D721Med (cell line): ENCODE measurements at places on chromosomes 11 and 22.

DNA sequence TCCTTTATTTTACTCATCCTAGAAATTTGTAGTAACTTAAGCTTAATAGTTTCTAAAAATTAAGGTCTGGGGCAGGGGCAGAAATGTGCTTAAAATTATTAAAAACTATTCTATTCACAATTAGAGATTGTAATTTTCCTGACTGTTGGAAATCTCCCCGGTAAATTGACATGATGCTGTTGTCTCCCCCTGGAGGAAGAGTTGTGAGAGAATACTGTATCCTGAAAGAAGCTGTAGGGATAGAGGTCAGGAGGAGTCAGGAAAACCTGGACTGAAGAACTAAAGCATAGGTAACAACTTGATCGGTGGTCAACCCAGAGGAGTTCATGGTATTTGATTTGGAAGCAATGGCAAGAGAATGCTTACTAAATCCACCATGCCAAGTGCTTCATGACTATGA is 16.2 kb upstream of the ESAM start:
- DNase-seq, result no peak

DNA sequence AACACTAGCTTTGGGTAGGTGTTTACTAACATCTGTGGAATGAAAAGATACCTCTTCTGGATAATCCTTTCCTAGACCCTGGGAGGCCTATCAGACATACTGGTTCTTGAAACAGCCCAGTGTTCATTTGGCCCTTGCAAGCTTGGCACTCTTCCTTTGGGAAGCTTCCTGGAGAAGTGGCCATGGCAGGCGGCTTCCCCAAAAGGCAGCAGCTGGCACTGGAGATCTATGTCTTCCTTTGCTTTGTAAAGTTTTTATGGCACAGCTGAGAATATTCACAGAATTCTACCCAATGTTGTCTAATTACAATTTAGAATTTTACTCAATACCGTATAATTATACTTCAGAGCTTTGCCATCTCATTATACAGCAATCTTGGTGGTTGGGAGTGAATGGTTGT is 199.2 kb upstream of the C11orf87 start:
- DNase-seq, result no peak

DNA sequence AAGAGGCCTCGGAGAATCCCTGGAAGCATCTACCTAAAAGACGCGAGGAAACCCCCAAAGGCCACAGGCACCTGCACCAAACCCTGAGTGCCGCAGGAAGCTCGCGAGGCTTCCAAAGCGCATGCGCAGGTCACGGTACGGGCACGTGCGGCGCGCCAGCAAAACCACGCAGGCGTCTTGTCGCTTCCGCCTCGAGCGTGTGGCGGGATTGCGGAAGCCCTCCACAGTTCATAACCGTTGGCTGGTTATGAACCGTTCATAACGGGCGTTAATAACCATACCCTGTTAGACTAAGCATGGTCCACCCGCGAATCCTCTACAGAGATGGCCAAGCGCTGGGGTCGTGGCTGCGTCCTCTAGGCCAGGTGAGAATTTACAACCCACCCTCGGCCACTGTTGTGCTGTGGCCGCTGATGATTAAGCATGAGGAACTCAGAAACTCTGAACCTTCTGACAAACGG is 46.4 kb downstream of the MORC2 start:
- peak; percentile 22 for DNase-seq

DNA sequence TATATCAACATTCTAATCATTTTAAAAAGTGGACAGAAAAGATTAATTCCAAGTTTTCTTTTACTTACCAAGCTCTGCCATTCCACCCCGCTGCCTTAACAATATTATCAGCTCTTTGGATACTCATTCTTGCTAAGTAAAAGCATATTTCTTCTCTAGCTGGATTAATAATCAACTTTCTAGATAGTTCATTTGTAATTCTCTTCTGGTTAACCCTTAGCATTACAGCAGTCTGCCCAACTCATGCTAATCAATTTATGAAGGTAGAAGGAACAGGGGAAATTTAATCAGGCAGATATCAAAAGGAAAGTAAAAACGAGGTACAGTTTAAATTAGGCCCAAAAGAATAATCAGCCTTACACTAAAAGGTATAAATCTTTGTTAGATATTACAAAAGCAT is 41.0 kb upstream of the SOX6 start:
- no peak for DNase-seq

- DNase-seq, result no peak
Observed at GRCh38 chr11:67267188-67268080, 1.2 kb downstream of the GRK2 start.

DNA sequence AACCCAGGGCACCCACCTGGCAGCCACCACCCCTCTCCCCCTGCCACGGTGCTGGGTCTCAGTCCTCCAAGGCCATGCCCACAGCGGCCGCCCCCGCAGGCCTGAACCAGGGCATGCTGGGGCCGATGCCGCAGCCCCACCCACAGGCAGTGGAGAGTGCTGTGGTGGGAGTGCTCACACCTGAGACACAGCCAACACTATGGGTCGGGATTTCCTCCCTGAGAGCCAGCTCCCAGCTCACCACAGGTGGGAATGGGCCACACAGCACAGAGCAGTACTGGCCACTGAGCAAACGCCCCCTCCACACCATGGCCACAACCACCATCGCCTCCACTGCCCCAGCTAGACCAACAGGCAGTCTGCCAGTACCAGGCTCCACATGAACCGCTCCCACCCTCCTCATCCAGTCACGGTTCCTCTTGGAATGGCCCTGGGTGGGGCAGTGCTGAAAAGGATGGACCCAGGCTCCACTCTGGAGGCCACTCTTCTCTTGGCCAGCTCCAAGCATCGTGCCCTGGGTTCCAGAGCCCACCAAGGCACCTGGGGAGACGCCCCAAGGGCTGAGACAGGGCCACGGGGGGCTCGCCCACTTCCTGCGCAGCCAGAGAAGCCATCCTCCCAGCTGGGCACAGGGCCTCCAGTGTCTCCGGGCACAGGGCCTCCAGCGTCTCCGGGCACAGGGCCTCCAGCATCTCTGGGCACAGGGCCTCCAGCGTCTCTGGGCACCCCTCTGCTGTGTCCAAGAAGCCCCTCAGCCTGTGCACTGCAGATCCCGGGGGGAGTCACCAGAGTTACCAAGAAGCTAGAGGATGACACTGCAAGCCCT is 14.2 kb downstream of the MOB2 start:
- DNase-seq, result no peak

DNA sequence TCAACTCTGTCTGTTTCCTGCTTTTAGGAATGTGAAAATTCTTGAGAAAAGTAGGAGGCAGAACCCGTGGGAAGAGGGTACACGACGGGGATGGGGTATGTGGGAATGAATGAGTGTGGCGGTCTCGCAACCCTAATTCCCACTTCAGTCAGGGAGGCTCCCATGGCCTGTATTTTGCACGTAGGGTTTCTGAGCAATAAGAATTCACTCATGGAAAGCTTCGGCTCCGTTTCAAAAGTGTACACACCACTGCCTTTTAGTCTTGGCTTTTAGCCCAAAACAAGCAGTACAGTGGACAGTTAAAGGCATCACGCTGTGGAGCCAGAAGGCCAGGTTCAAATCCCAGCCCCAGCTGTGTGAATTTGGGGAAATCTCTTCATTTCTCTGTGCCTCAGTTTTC is 116.7 kb downstream of the MN1 start:
- no peak for DNase-seq

- DNase-seq, result no peak
Observed at GRCh38 chr11:108997826-108998225, 333.0 kb downstream of the DDX10 start.

- no peak for DNase-seq
Observed at GRCh38 chr22:22892096-22893052, 4.8 kb downstream of the IGLL5 start.

- DNase-seq, result no peak
Observed at GRCh38 chr11:114524122-114524521, 35.6 kb downstream of the NXPE1 start.

GRCh38 chr22:43412808-43413795 is 1.3 kb downstream of the MPPED1 start:
- no peak for DNase-seq

- no peak for DNase-seq
Observed at GRCh38 chr22:27122574-27122973, 465.2 kb downstream of the MIAT start.

GRCh38 chr11:36779791-36780190 is 181.8 kb upstream of the RAG2 start:
- no peak for DNase-seq

DNA sequence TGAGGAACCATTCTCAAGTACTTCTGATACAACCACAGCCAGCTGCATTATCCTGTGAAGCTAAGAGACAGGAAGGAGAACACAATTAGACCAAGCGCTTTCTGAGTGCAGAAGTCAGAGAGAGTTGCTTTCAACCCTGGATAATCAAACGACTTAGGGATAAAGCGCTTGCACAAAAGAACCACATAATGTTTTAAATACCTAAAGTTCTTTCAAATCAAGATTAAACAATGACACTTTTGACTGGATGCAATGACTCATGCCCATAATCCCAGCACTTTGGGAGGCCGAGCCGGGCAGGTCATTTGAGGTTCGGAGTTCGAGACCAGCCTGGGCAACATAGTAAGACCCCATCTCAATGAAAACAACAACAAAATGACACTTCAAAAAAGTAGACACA is 145.1 kb downstream of the SWAP70 start:
- no peak for DNase-seq

DNA sequence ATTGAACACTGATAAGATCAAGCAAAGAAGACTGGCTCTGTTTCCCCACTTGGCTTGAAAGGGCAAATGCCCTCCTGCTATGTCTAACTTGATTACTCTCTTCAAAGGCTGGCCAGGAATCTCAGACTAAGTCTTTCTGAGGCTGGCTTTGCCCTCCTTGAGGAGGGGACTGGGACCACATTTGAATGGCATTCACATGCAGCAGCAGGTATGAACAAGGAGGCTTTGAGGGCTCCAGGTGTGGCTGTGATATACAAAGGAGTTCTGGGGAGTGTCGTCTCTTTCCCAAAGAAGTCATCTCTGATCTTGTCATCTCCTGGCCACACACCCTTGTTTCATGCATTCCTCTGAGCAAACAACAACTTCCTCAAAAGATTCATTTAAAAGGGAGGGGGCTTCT is 130.8 kb downstream of the ARL14EP start:
- DNase-seq, result no peak

- DNase-seq, result no peak
Observed at GRCh38 chr11:27646051-27646818, 54.0 kb downstream of the BDNF start.

- peak; percentile 57 for DNase-seq
Observed at GRCh38 chr11:74255741-74256375, 55.6 kb downstream of the P4HA3 start.

DNA sequence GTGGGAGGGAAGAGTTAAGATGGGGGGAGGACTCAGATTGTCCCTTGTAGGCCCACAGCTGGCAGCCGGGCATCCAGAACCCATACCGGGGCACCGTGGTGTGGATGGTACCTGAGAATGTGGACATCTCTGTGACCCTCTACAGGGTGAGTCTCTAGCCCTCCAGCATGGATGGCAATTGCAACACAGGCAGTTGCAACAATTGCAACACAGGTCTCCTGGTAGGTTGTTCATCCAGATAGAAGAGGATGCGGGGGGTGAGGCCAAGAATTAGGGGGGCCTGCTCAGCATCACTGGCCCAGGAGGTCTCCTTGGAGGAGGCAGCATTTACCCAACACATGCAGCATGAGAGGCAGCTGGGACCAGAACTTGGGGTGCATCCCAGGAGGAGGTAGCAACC is 3.4 kb downstream of the EHBP1L1 start:
- no peak for DNase-seq

GRCh38 chr11:132314911-132315455 is 944.6 kb downstream of the NTM start:
- no peak for DNase-seq

DNA sequence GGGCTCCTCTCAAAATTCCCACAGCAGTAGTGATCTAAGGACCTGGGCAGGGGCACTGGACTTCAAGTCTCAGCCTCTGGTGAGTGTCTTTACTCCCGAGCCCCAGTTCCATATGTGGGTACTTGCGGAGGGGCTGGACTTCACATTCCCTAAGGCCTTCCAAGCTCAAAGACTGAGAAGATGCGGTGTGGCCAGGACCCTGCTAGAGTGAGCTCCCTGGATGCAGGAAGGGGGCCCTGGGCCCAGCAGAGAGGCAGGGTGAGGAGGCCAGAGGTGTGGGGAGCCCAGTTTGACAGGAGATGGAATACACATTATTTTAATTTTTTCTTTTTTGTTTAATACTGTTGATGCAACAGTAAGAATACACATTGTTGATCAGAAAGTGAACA is 83.7 kb downstream of the IGLL1 start:
- no peak for DNase-seq

DNA sequence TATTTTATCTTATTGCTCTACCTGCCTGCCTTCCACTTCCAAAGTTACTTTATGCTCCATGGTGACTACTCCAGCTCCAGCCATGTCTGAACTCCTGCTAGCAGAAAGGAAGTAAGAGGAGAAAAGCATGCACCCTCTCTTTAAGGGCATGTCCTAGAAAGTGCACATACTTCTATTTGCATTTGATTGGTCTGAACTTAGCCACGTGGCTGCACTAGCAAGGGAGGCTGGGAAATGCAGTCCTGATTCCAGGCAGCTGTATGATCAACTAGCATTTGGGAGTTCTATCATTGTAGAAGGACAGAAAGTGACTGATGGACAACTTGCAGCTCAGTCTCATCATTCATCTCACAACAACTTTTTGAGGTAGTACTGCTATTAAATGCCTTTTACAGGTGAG is 515.7 kb downstream of the BUD13 start:
- DNase-seq, result no peak

- DNase-seq, result no peak
Observed at GRCh38 chr22:27090611-27091011, 433.2 kb downstream of the MIAT start.

GRCh38 chr11:28412029-28412428 is 303.8 kb downstream of the METTL15 start:
- DNase-seq, result no peak

- DNase-seq, result no peak
Observed at GRCh38 chr11:120073196-120073595, 64.7 kb downstream of the TRIM29 start.

GRCh38 chr11:115208808-115209259 is 295.4 kb downstream of the CADM1 start:
- DNase-seq, result no peak

DNA sequence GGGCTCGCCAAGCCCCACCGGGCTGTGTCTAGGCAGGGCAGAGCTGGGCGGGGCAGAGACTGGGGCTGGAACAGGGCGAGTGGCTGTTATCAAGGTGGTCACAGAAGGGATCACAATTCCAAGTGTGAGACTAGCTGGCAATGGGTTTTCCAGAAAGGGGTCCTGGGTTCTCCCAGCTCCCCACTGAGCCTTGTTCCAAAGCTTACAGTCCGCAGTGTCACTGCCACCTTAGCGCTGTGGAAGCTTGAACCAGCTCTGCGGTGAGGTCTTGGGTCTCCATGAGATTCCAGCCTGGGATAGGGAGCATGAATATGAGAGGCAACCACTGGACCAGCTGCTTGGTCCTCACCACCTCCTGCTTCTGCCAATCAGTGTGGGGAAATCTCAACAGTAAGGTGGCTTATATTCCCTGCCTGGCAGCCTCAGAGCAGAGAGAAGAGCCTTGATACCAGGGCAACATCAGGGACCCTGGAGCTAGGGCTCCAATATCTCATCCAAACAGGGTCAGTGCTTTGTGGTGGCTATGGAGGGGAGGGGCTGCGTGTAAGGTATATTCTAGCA is 831 bp downstream of the CD44 start:
- no peak for DNase-seq
